Germinal center (tissue), 1 donor: ENCODE measurements at places on chromosomes 7 and 10.

GRCh38 chr7:38452681-38453108, 178.5 kb downstream of the AMPH start:
- no peak for DNase-seq

- no peak for DNase-seq
Measured at GRCh38 chr7:158094046-158094445, 493.6 kb downstream of the PTPRN2 start.

- peak; percentile 69 for DNase-seq
Measured at GRCh38 chr10:92691591-92692079, 1.9 kb downstream of the HHEX start.

DNA sequence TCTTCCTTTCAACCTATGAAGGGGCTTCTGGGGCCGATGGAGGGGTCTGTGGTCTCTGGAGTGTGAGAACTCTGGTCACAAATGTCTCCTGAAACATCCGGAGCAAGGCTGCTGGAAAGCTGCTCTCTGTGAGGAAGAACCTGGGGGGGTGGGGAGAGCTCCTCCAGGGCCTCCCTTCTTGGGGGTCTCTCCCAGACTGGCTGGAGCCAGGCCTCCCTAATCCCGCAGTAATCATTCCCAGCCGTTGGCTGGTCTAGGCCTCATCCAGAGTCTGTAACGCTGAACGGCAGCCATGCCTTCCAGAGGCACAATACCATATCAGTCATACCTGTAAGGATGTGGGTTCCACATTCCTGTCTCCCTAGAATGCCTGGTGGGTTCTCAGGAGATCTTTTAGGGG, 4.4 kb upstream of the LZTS2 start:
- no peak for DNase-seq

DNA sequence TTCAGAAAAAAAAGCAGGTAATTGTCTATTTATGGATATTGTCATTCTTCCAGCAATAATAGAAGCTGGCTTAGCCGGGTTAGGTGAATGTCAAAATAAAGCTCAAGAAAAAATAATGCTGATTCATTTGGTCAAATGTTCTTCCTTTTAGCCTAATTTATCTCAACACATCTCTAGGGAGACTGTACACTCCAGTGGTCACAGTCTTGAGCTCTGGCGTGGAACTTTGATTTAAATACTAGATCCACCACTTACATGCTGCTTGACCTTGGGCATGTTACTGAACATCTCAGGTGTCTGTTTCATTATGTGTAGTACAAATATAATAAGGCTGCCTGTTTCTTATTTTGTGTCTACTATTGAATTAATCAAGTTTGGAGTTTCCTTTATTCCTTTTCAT, 22.0 kb downstream of the PRTFDC1 start:
- peak; percentile 14 for DNase-seq

DNA sequence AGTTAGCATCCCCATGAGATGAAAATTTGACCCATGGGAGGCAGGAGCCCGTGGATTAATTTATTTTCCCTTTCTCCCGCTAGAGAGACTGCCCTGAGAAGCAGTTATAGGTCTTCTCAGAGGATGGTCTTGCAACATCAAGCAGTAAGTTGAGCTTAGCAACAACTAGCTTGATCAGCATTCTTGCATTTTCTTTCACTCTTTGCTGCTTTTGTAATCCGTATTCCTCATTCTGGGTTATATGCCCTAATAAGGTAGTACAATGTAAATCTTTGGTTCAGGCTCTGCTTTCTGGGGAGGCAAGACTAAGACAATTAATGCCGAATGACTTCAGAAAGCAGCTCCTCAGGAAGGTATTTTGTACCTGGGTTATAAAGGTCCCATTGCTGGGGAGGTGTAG, 146.8 kb downstream of the FZD1 start:
- DNase-seq: no peak

GRCh38 chr10:86371116-86371515, 4.5 kb upstream of the GRID1 start:
- DNase-seq: no peak

DNA sequence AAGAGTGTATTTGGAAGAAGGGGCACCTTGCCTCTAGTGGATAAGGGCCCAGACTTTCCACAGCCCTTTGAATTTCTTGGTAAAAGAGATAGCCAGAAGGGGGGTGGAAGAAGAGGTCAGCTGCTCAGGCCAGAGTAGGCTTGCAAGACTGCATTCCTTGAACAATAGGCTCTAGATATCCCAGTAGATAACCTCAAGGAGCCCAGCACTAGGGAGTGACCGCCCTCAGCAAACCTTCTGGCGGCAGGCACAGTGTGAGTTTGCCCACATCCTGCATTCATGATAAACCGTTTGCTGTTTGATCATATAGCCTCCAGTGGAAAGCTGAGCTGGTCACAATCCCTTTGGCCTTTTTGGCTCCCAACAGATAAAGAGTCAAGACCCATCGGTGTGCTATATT, 70.5 kb downstream of the NPY start:
- DNase-seq: no peak

DNA sequence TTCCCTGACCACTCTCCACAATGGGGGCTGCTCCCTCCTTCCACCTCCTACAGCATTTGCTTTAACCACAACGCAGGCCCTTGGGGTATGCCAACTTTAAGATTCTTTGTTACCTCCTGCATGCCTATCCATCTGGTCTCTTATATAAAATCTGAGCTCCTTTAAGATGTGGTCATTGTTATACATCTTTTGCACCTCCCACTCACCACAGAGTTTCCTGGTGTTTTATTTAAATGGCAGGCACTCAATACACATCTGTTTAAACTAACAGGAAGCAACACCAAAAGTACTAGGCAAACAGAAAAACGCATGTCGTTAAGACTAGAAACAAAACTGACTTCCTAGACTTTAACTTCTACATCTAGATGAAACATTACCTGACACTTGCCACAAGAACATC, 36.3 kb downstream of the SLC25A13 start:
- no peak for DNase-seq

GRCh38 chr7:6571160-6571779, 6.0 kb upstream of the ZDHHC4 start:
- DNase-seq: no peak

- DNase-seq: no peak
Measured at GRCh38 chr10:6563731-6564130, 16.3 kb downstream of the PRKCQ start.

GRCh38 chr7:75667938-75668337, 70.8 kb downstream of the HIP1 start:
- DNase-seq: no peak

GRCh38 chr10:61941202-61941681, 39.7 kb downstream of the ARID5B start:
- DNase-seq: peak; percentile 59

DNA sequence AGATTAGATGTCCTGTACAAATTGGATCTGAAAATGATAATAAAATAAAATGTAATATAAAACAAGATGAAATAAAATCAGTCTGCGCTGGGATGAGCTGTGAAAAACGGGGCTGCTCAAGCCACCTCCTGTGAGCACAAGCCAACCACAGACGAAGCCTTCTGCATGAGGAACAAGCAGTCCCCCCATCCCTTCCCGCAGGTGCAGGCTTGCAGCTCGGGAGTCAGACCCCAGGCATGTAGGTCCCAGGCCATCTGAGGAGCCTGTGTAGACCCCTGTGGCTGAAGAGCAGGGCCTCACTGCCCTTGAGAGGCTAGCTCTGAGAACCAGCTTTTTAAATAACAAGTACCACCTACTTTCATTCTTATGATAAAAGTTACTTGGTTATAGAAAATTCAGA, 123.4 kb downstream of the TNS3 start:
- no peak for DNase-seq

- DNase-seq: no peak
Measured at GRCh38 chr10:4038000-4038399, 253.0 kb upstream of the KLF6 start.

GRCh38 chr7:104943502-104944343, 70.3 kb upstream of the KMT2E start:
- peak; percentile 63 for DNase-seq

DNA sequence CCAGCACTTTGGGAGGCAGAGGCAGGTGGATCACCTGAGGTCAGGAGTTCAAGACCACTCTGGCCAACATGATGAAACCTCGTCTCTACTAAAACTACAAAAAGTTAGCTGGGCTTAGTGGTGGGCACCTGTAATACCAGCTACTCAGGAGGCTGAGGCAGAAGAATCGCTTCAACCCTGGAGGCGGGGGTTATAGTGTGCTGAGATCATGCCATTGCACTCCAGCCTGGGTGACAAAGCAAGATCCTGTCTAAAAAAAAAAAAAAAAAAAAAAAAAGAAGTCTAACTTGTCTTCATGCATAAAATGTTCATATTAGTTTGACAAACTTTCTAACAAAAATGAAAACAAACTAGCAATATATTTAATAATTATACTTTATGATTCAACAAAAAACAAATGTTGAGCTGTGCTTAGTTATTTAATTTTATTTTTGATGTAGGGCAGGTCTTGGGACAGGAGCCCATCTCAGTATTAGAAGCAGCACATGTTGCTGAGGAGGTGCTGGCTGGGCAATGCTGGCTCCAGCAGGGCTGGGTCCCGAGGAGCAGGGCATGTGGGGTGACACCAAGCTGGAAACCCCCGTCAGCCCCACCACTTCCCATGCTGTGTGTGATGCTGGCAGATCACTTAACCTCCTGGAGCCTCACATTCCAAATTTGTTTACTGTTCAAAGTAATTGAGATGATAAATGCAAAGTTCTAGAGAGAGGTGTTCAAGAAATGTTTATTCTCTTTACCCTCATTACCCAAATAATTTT, 335.3 kb upstream of the KLF6 start:
- no peak for DNase-seq

DNA sequence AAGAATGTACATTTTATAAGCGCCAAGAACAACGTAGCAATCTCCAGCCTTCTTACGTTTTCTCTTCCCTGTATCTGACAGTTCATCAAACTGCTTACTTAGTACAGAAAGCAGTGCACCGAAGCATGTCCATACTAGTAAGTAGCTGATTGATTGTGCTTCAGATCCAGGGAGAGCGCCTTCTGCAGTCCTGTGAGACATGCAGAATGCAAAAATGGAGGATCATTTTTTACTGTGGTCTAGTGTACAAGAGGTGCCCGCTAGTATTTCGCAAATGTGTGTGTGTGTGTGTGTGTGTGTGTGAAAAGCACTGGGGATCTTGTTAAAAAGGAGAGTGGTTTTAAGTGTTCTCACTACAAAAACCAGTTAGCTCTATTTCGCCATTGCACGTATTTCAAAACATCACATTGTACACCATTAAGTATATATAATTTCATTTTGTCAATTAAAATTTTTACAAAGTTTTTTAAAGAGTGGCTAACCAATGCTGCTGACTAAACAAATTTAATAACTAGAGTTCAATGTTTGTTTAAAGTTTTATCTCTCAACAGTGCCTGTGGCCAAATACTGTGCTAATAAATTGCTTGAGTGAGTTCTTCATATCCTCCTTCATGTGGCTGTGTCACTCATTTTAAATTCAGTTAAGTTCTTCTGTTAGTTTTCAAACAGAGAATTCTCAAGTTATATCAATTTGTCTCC, 99.6 kb downstream of the ZMYND11 start:
- DNase-seq: no peak

GRCh38 chr7:30162622-30163124, 27.9 kb downstream of the MTURN start:
- no peak for DNase-seq

GRCh38 chr10:20481054-20481453, 416.1 kb downstream of the NEBL start:
- no peak for DNase-seq

DNA sequence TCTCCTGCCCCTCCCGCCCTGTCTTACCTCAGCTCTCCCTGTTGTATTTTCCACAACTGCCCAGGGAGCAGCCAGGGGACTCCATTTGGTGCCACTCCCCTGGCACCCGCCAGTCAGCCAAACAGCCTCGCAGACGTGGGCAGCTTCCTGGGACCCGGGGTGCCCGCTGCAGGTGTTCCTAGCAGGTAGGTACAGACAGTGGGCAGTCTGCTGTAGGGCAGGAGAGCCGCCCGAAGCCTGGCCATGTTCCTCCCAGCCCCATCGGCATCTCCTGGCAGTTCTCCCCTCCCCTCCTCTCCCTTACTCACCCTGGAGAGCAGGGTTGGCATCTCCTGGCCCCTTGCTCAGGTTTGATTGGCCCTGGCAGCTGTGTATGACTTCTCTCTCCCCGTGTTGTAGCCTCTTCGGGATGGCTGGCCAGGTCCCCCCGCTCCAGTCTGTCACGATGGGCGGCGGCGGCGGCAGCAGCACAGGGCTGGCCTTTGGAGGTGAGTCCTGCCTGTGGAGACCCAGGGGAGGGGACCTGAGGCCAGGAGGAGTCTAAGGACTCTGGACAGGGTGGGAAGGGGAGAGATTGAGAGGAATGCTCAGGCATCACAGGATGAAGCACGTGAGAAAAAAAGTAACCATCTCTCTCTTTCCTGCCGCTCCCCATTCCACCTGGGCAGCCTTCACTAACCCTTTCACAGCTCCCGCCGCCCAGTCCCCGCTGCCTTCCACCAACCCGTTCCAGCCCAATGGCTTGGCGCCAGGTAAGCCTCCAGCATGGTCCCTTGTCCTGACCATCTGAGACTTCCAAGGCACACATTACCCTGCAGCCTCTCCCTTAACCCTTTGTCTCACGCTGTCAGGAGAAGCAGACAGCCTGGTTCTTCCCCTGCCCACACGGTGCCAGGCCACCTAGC, 11.3 kb downstream of the SAP25 start:
- DNase-seq: no peak

- DNase-seq: no peak
Measured at GRCh38 chr10:131706476-131706875, 194.3 kb upstream of the PPP2R2D start.

GRCh38 chr7:21911341-21911875, 34.3 kb downstream of the CDCA7L start:
- DNase-seq: no peak

GRCh38 chr7:538764-539685, 19.4 kb upstream of the PDGFA start:
- no peak for DNase-seq

DNA sequence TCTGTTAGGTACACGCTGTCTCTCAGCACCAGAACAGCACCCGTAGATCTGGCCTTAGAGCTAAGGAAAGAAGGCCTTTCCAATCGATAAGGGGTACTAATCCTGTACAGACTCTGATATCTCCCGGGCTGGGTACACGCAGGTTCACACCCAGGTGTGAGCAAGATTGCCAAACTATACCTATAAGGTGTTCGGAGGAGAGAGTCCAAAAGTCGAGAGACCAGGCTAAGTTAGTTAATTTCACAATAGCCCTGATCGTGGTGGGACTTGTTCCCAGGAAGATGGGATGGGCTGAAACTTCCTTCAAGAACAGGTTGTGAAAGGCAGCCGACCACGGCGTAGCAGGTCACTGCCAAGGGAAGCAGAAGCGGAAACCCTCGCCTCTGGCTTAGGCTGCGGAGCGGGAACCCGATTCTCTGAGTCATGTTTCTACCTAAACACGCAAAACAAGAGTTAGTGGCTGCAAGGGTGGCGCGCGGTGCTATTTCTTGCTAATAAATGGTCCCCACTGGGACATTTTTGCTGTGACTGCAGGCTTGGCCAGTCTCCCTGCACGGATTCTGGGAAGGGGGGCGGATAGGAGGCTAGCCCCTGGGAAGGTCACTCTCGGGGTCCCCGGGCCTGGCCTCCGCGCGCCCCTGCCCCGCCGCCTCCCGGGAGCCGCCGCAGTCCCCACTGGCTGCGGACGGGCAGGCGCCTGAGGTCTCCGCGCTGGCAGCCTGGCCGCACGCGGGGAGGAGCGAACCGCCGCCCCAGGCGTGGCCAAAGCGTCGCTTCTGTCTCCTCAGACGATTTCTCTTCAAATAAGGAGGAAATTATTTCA, 75.4 kb upstream of the PDSS1 start:
- peak; percentile 66 for DNase-seq
